ENCODE measurements at places on chromosomes 7 and 10.

GRCh38 chr10:78715435-78715834 lies 353.3 kb upstream of the ZMIZ1 start:
- DNase-seq: no peak

GRCh38 chr10:71501402-71501801 lies 104.7 kb downstream of the CDH23 start:
- DNase-seq: no peak

DNA sequence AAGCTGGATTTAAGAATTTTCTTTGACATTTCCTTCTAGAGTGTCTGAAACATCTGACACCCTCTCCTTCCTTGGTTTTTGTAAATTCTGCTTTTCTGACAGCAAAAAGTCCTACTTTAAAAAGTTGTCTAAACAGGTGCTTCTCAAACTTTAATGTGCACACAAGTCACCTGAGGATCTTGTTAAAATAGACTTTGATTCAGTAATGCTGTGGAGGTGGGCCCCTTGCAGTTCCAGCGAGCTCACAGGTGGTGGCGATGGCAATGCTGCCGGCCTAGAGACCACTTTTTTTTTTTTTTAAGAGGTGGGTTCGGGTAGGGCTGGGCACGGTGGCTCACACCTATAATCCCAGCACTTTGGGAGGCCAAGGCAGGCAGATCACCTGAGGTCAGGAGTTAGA lies 77.1 kb downstream of the ABCC2 start:
- DNase-seq: no peak

DNA sequence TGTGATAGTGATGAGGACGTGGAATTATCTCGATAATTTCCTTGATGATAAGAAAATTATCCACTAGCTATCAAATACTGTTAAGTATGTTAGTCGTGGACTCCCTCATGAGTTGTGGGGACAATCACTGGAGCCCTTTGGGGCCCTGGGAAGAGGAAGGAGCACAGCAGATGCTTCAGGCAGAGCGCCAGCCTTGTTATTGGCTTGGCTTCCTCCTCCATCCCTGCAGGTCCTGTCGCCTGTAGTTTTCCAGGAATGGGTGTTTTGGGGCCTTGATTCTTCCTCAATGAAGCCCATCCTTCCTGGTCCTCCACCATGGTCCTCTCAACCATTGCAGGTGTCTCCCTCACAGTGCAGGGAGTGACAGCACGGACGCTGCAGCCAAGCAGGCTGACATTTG lies 32.5 kb upstream of the ZNF32 start:
- DNase-seq: no peak

DNA sequence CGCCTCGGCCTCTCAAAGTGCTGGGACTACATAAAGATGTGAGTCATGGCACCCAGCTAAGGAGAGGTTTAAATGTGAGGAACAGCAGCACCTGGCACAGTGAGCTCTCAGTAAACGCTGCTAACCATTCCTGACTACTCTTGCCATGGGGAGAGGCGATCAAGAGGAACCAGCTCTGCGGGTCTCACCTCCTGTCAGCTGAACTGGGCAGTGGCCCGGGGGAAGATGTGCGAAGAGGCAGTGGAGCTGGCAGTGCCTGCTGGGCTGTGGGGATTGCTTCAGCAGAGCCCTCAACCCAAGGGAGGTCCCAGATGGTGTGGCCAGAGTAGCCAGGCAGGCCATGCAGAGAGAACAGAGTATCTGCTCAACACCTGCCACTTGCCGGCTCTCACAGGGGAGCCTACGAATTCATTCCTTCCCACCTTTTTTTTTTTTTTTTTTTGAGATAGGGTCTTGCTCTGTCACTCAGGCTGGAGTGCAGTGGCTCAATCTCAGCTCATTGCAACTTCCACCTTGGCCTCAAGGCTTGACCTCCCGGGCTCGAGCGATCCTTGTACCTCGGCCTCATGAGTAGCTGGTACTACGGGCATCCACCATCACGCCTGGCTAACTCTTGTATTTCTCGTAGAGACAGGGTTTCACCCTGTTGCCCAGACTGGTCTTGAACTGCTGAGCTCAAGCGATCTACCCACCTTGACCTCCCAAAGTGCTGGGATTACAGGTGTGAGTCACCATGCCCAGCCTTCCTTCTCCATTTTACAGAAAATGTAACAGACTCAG lies 6.8 kb downstream of the POLM start:
- no peak for DNase-seq

- DNase-seq: no peak
Observed at GRCh38 chr7:4742051-4742573, 33.3 kb upstream of the AP5Z1 start.

DNA sequence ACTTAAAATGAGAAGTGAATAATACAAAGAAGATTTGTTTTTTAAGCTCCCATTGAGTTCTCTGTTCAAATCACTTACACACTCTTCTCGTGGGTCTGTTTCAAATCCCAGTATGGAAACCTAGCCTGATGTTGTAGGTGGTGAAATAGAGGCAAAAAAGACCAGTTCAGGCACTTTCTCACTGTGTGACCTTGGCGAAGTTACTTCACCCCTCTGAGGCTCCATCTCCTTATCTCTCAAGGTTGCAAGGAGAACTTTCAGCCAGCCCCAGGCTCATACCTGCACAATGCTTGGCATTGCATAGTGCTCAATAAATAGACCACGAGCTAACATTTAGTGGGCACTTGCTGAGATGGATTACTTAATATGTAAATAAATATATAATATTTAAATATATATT lies 90.1 kb downstream of the PRLHR start:
- no peak for DNase-seq

- DNase-seq: no peak
Observed at GRCh38 chr10:482051-482501, 207.4 kb downstream of the DIP2C start.

DNA sequence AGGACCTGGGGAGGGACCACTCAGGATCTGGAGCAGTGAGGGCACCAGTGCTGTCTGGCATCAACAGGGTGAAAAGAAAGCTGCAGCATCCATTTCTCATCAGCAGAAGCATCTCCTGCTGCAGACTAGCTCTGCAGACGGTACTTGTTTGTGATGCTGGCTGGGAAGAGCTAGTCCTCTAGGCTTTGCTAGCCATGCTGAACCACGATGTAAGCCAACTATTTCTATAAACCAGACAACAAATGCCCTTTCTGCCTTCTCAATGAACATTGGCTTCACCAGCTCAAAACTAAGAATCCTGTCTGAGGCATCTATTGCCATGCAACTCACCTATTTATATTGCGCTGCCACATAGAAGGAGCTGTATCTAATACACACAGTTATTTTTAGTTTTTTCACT lies 65.6 kb downstream of the CTTNBP2 start:
- DNase-seq: no peak

DNA sequence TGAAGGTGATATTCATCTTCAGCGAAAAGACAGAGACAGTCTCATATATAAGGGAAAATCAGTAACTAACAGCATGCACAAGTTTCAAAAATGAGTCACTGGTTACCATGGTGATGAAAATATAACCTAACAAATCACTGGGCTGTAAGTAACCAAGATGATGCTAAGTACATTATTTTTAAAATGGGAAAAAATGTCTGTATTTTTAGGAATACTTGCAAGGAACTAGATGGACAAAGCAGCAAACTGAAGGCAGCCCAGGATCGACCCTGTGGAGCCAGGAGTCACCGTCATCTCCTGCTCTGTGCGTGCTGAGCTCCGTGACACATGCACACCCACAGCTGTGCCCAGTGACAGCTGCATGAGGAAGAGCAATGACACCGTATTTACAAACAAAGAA lies 137.3 kb downstream of the ELMO1 start:
- DNase-seq: no peak

DNA sequence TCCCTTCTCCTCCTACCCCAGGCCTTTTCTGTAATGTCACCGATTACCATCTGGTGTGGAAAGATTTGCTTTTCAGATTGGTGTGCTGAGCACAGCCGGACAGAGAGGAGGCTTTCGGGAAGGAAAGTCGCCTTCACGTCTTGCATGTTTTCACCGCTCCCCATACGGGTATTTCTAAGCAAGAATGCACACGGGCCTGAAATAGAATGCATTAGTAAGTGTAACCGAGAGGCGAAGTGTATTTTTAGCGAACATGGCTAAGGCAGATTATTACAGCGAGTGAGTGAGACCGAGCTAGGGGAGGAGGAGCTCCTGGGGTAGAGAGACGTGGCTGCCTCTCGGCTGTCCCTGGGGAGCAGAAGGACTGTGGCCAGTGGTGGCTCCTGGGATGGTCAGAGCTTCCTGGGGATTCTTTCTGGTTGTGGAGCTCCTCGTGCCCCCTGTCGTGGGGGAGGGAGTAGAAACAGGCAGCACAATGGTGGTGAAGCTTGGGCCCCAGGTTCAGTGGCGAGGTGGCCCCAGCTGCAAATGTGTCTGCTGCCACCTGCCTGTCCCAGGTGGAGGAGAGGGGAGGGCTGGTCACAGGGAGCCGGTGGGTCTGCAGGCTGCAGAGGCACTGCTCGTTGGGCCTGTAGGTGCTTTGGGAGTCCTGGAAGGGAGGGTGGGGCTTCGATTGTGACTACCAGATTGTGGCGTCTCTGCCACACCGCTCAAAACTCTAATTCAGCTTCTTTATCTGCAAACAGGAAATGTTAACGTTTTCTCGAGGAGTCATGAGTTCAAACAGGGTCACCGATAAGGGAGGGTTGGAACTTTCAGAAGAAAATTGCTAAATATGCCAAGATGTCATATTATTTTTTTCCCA lies 135.8 kb downstream of the CAMK1D start:
- no peak for DNase-seq

DNA sequence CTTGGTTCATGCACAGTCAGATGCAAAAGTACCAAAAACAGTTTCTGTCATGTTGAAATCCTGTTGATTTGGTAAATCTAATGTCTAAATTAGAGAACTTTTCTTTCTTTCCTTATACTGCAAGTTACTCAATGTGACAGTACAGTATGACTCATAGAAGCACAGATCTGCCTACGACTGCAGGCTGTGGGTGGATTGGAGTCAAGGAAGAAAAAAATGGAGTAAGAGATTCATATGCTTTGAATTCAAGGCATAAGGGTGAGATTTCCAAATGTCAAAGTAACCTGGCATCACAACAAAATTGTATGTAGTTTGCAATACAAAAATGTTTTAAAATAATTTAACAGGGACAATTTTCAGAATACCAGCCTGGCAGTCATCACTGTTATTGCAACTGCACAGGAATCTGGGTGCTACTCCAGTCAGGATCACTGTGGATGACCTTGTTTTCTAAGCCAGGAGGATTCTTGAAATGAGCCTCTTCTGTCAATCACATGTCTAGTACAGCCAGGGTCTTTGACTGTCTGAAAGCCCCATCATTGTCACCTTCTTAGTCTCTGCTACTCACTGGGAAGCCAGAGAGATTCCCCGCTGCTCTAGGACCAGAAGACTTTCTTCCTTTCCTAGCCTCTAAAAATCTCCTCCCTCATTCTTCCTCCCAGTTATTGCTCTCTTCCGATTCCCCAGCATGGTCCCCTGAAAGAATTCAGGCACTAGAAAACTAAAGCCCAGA lies 83.6 kb downstream of the CD36 start:
- DNase-seq: no peak

DNA sequence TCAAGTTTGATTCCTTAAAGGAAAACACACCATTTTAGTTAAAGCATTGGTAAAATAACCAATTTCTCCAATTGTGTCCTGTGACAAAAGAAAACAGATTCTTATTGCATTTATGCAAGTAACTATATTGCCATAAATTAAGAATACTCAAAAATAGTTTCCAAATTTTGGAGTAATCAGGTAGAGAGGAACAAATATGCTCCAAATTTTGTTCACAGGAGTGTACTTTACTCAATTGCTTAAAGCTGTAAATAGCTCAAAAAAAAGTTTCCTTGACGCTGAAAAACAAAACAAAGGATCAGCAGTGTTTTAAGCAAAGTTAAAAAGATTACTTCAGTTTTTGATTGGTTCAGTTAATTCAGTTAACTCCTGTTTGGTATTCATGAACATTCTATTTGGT lies 52.2 kb upstream of the INHBA start:
- no peak for DNase-seq

- DNase-seq: no peak
Observed at GRCh38 chr7:82623812-82624211, 180.2 kb upstream of the CACNA2D1 start.

GRCh38 chr10:6203331-6204062 lies 765 bp downstream of the PFKFB3 start:
- DNase-seq: peak; percentile 55

DNA sequence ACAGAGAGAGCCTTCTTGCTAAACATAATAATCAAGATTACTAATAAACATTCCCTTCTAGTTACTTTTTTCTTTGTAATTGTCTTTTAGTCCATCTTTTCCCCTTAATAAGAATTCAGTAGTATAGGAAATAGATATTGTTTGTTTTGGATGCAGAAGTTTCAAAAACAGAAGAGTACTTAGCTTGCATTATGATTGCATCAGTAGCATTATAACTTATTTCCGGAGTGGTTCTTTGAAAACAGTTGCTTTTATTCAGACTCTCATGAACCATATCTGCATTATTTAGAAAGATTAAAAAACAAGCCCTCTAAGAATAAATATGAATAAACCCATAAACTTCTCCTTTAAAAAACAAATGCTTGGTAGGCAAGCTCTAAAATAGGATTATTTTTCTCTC lies 34.0 kb upstream of the DKK1 start:
- DNase-seq: no peak

- DNase-seq: no peak
Observed at GRCh38 chr7:4042402-4043045, 639.6 kb upstream of the FOXK1 start.

GRCh38 chr7:158663428-158663741 lies 41.2 kb downstream of the NCAPG2 start:
- DNase-seq: no peak

DNA sequence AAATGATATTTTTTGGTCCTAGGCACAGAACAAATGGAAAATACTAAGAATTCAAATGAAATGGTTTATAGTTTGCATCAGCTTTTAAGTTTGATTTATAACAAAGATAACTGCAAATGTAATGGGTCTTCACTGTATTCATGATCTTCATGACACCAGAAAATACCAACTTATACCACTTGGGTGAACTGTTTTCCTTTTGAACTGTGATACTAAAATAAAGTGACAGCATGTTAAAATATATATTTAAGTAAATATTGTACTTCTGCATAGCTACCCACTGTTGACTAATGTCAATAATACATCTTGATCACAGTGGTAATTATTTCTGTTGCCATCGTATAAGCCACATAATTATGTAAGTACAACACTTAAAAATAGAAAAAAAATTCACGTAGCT lies 442.0 kb upstream of the ANKRD30A start:
- no peak for DNase-seq

GRCh38 chr7:36112969-36113368 lies 40.1 kb upstream of the EEPD1 start:
- no peak for DNase-seq

- DNase-seq: peak; percentile 18
Observed at GRCh38 chr10:26486990-26487850, 49.1 kb downstream of the APBB1IP start.

DNA sequence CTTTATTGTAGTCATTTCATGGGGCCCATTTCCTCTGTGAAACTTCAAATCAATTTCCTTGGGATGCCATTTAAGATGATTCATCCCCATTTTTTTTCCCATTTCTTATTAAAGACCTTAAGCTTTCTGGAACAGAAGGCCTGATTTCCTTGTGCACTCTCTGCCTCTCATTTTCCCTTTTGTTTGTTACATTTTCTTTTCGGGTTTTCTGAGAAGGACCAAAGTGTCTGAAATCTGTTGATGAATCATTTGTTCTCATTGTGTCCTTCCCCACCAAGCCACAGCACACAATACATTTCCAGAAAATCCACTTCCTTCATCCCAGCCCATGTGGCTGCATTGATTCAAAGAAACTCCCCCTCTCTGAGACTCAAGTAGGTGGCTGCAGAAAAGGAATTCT lies 372.4 kb downstream of the SFMBT2 start:
- DNase-seq: no peak

- DNase-seq: no peak
Observed at GRCh38 chr7:13169356-13169755, 481.9 kb downstream of the ARL4A start.

All from GOT3 (cell line).